ENCODE measurements at places on chromosomes 7 and 10. TPM values are rescaled to one million over a fixed set of nuclear protein-coding genes. Genes with fewer than 3 reads are reported as not detected.

- peak overlapping the region; percentile 50 for H3K27ac ChIP-seq
- no peak overlapping the region for H3K4me3 ChIP-seq
- DNase-seq: no peak
- peaks cover 21% of the 10 kb centered on the region for H3K4me1 ChIP-seq
- peaks cover 4% of the 10 kb centered on the region for H3K36me3 ChIP-seq
Observed at GRCh38 chr10:14572811-14573210, 201.9 kb downstream of the FAM107B start.

DNA sequence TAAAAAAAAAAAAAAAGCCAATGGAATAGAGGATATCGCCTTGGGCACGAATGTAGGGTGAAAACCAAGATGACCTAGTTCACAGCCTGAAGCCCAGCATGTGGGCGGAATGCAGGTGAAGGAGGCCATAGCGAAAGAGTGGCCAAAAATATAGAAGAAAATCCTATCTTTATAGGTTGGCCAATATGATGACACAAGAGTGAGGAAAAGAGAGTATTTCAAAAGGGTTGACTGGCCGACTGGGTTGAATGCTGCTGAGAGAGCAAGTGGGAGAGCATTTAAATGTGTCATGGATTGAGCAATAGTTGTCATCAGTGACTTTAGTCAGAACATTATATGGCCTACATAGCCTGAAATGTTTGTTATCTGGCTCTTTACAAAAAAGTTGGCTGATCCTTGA lies 17.2 kb upstream of the GLI3 start:
- H3K4me1 ChIP-seq: no peaks in the 10 kb centered on the region
- no peaks in the 10 kb centered on the region for H3K27me3 ChIP-seq
- H3K27ac ChIP-seq: no peak overlapping the region
- H3K4me3 ChIP-seq: no peak overlapping the region
- peaks cover 9% of the 10 kb centered on the region for H3K36me3 ChIP-seq
- no peak for DNase-seq

TRIM73 gene
- 6.8 TPM for total RNA-seq

GRCh38 chr10:99605351-99605750 lies 14.9 kb downstream of the SLC25A28 start:
- H3K4me3 ChIP-seq: no peak overlapping the region
- H3K27me3 ChIP-seq: no peaks in the 10 kb centered on the region
- H3K27ac ChIP-seq: no peak overlapping the region
- no peaks in the 10 kb centered on the region for H3K4me1 ChIP-seq

GRCh38 chr10:132908621-132909295 lies 33.6 kb downstream of the CFAP46 start:
- H3K4me1 ChIP-seq: no peaks in the 10 kb centered on the region
- peaks cover 15% of the 10 kb centered on the region for H3K27me3 ChIP-seq
- no peak overlapping the region for H3K4me3 ChIP-seq
- no peak overlapping the region for H3K27ac ChIP-seq

CYP2C19 gene
- not detected for total RNA-seq

PTF1A gene
- total RNA-seq: not detected

ATP6V0E2 gene
- total RNA-seq: 87.4 TPM

GIMAP2 gene
- not detected for total RNA-seq

IGFBP3 gene
- 40.2 TPM for total RNA-seq

SPACDR gene
- 1.0 TPM for total RNA-seq

DNA sequence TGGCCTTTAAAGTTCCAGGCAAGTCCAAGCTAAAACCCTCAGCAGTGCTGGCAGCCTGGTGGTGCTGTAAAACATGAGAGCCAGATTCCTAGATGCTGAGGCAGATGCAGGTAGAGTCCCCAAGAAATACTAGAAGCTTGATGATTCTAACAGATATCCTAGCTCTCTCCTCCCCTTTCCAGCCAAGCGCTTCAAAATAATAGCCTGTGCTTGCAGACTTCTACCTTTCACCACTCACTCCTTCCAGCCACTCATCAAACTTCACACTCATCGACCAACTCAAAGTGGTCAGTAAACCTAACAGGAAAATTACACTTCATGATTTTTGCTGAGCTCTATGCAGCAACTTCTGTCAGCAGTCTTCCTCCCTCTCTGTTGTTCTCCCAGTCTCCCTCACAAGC lies 50.2 kb downstream of the LMBR1 start:
- H3K27me3 ChIP-seq: no peaks in the 10 kb centered on the region
- DNase-seq: no peak
- H3K4me3 ChIP-seq: no peak overlapping the region
- peaks cover 8% of the 10 kb centered on the region for H3K4me1 ChIP-seq

- no peak for DNase-seq
- H3K4me1 ChIP-seq: peaks cover 25% of the 10 kb centered on the region
- peak overlapping the region; percentile 84 for H3K4me3 ChIP-seq
- no peaks in the 10 kb centered on the region for H3K36me3 ChIP-seq
- no peaks in the 10 kb centered on the region for H3K27me3 ChIP-seq
- peak overlapping the region; percentile 40 for H3K27ac ChIP-seq
Observed at GRCh38 chr7:2312267-2312929, 1.8 kb downstream of the SNX8 start.

WNT8B gene
- total RNA-seq: 3.8 TPM

DNA sequence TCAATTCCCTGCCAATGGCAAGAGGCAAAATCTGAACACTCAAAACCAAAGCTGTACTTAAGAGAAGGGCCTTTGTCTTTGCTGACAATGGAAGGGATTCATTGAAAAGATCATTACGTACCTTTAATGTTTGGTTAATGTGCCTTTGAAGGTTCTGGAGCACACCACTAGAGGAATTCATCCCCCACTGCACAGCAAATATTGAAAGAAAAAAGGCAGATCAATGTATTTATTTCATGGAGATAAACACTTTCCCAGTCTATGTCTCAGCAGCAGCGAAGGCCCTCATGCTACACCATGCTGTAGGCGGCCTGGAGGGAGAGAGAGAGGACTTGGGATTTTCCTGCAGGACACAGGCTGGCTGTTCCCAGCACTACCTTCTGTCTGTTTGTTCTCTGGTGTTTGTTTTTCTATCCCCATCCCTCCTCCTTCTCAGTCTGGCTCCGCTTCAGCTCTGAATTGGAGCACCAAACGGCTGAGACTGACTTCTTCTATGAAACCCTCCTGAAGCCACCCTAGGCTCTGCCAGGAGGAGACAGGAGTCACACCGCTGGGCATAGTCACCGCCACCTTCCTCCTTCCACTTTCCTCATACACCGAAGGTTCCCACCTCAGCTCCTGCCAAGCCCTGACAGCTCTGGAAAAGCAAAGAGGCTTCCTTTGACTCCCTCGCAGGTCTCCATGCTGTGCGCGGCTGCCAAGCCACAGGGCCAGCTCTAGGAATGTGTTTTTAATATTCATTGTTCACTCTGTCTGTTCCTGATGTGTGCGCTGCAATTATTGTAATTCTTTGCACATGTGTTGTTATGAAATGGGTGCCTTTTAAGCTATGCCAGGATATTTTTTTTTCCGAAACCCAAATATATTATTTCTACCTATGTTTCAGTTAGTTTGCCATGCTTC lies 301.5 kb downstream of the FZD1 start:
- H3K27ac ChIP-seq: no peak overlapping the region
- no peaks in the 10 kb centered on the region for H3K27me3 ChIP-seq
- H3K4me1 ChIP-seq: peaks cover 25% of the 10 kb centered on the region
- no peak for DNase-seq
- H3K36me3 ChIP-seq: no peaks in the 10 kb centered on the region
- no peak overlapping the region for H3K4me3 ChIP-seq

DNA sequence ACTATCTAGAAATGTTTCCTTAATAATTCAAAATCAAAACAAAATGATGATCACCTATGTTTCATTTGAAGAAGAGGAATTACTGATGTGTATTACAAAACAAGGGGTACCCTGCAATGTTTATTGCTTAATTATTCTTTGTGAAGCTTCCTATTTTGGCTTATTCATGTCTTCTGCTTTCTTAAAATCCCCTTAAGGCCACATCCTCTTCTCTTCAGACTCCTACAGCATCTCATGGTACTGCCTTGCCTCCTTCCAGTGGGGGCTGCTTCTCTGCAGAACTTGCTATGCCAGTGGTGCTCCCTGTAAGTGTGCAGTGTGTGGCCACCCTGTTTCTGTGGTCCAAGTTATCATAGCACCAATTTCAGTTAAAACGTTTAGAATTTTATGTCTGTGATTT lies 35.0 kb downstream of the CCDC146 start:
- no peak overlapping the region for H3K27ac ChIP-seq
- no peaks in the 10 kb centered on the region for H3K36me3 ChIP-seq
- no peak overlapping the region for H3K4me3 ChIP-seq
- peaks cover 4% of the 10 kb centered on the region for H3K4me1 ChIP-seq

DNA sequence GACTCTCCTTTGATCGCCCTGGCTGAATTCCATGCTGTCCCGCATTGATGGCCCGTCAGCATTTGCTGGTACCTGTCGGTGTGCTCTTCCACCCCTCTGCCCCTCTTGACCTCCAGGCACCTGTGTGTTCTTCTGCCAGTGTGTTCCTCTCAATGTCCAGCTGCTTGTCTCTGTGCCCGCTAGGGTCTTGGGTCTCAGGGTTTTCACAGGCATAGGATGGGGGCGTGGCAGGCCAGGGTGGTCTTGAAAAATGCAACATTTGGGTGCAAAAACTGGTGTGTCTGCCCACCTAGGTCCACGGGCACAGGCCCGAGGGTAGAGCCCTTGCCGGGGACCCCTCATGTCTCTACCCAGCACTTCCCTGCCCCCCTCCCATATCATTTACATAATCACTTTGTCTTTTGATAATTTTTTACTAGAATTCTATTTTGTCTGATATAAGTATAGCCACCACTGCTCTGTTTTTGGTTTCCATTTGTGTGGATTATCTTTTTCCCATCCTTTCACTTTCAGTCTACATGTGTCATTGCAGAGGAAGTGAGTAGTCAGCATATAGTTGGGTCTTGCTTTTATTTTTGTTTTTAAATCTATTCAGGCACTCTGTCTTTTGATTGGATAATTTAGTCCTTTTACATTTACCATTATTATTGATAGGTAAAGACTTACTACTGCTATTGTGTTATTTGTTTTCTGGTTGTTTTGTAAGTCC lies 46.6 kb upstream of the ADRA2A start:
- no peaks in the 10 kb centered on the region for H3K4me1 ChIP-seq
- no peak overlapping the region for H3K27ac ChIP-seq
- H3K27me3 ChIP-seq: no peaks in the 10 kb centered on the region
- peaks cover 32% of the 10 kb centered on the region for H3K36me3 ChIP-seq
- H3K4me3 ChIP-seq: no peak overlapping the region

TFPI2 gene
- 0.84 TPM for total RNA-seq

DNA sequence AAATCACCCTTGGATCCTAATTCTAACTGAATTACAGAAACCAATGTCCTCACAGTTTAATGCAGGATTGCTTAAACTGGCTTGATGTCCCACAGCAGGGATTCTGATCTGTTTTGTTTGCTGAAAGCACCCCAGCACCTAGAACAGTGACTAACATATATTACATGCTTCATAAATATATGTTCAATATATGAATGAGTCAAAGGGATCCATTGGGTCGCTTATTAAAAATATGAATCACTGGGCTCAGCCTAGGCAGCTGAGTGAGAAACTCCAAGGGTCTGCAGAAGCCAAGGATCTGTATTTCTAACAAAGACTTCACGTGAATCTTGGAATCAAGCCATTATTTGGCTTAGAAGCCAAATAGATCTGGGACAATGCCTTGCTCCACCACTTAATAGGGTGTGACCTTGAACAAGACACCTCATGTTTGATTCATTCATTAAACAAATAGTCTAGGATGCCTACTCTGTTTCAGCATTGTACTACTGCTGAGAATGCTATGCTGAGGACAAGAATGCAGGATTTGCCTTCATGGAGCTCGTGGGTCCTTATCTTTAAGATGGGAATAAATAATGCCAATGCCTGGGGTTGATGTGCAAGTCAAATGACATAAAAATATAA lies 103.4 kb upstream of the DLX6 start:
- no peaks in the 10 kb centered on the region for H3K36me3 ChIP-seq
- no peak overlapping the region for H3K4me3 ChIP-seq
- peaks cover 6% of the 10 kb centered on the region for H3K27me3 ChIP-seq
- no peak overlapping the region for H3K27ac ChIP-seq
- DNase-seq: no peak
- no peaks in the 10 kb centered on the region for H3K4me1 ChIP-seq

GRCh38 chr10:95246582-95247051 lies 44.2 kb downstream of the PDLIM1 start:
- no peaks in the 10 kb centered on the region for H3K36me3 ChIP-seq
- no peak overlapping the region for H3K27ac ChIP-seq
- H3K4me1 ChIP-seq: peaks cover 10% of the 10 kb centered on the region

GRCh38 chr10:78053211-78053868 lies 19.7 kb downstream of the RPS24 start:
- no peak for DNase-seq
- H3K27ac ChIP-seq: no peak overlapping the region
- no peak overlapping the region for H3K4me3 ChIP-seq
- H3K4me1 ChIP-seq: peaks cover 5% of the 10 kb centered on the region
- H3K36me3 ChIP-seq: no peaks in the 10 kb centered on the region

OR9A2 gene
- not detected for total RNA-seq

GRCh38 chr7:79949778-79950177 lies 184.9 kb upstream of the GNAI1 start:
- H3K27ac ChIP-seq: no peak overlapping the region
- H3K4me3 ChIP-seq: no peak overlapping the region
- peaks cover 4% of the 10 kb centered on the region for H3K4me1 ChIP-seq
- DNase-seq: no peak

- no peaks in the 10 kb centered on the region for H3K27me3 ChIP-seq
- no peak for DNase-seq
- no peak overlapping the region for H3K27ac ChIP-seq
- H3K36me3 ChIP-seq: no peaks in the 10 kb centered on the region
Observed at GRCh38 chr7:130951976-130952876, 218.2 kb upstream of the KLF14 start.

GRCh38 chr7:51045319-51046102 lies 262.8 kb upstream of the GRB10 start:
- peaks cover 11% of the 10 kb centered on the region for H3K4me1 ChIP-seq
- peak overlapping the region; percentile 82 for H3K27ac ChIP-seq
- H3K4me3 ChIP-seq: no peak overlapping the region

GRCh38 chr7:32658467-32658869 lies 163.2 kb downstream of the AVL9 start:
- no peak for DNase-seq
- peaks cover 3% of the 10 kb centered on the region for H3K36me3 ChIP-seq

UPF2 gene
- total RNA-seq: 26.2 TPM

DNA sequence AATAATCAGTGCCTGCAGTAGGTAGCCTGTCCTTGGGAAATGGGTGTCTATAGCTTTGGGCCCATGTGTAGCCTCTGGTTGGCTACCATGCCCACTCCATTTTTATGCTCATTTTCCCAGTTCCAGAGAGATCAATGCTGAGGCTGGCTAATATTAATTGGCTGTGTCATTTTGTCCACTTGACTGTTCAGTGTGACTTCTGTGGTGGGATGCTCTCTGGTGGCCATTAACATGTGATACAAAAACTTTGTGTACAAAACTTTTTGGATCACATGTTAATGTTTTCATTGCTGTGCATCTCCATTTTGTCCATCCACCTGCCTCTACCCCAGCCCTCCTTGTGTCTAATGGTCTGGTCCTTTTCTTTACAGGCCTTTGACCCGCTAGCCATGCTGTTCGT lies 22.7 kb downstream of the VIM start:
- H3K36me3 ChIP-seq: peaks cover 5% of the 10 kb centered on the region
- peaks cover 4% of the 10 kb centered on the region for H3K4me1 ChIP-seq
- no peak for DNase-seq
- H3K4me3 ChIP-seq: no peak overlapping the region
- H3K27me3 ChIP-seq: no peaks in the 10 kb centered on the region

AIMP2 gene
- 47.6 TPM for total RNA-seq

AHR gene
- 12.1 TPM for total RNA-seq

- no peaks in the 10 kb centered on the region for H3K27me3 ChIP-seq
- no peak overlapping the region for H3K4me3 ChIP-seq
- peaks cover 11% of the 10 kb centered on the region for H3K4me1 ChIP-seq
- H3K27ac ChIP-seq: no peak overlapping the region
- DNase-seq: no peak
Observed at GRCh38 chr7:148483515-148484308, 106.9 kb upstream of the C7orf33 start.

Data from neural crest cell (in vitro differentiated cells).